Effector memory CD4-positive, alpha-beta T cell (primary cell): ENCODE measurements at places on chromosomes 3 and 15.

DNA sequence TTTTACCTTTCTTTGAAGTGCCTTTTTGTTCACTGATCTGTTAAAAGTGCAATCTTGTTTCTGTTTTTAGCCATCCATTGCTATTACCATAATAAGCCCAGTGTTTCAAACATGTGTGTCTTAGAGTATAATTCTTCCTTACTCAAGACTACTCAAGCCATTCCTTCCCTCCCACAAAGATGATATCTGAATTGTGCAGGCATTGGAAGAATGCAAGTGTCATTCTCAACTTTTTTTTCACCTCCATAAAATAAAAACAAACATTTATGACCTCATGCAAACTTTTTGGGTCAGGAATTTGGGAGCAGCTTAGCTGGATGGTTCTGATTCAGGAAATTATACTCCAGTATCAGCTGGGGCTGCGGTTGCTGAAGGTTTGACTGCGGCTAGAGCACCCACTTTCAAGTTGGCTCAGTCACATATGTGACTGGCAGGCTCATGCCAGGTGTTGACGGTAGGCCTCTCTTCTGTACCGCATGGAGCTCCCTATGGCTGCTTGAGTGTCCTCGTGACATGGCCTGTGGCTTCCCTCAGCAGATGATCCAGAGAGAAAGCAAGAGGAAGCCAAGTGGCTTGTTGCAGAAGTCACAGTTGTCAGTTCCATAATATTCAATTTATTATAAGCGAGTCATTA lies 490.8 kb downstream of the CNTN4 start:
- no peaks in the 10 kb centered on the region for H3K27me3 ChIP-seq
- H3K27ac ChIP-seq: no peak overlapping the region
- no peak for DNase-seq

DNA sequence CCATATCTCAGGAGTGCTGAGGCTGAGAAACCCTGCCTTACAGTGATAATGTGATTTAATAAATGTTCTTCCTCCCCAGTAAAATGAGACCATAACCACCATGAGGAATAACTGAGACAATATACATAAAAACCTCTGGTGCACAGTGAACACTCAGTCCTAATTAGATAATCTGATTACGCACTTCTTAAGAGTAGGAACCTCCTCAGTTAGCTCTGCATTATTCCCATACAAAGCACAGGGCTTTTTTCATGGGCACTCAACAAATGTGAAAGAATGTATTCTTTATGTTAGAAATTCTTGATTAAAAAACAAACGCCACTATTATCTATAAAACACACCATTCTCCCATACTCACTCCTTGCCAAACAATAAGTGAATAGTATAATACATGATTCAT lies 97.0 kb downstream of the TNIK start:
- no peak overlapping the region for H3K27ac ChIP-seq
- peaks cover 6% of the 10 kb centered on the region for H3K36me3 ChIP-seq
- no peaks in the 10 kb centered on the region for H3K4me1 ChIP-seq
- no peak overlapping the region for H3K4me3 ChIP-seq

- no peak overlapping the region for H3K4me3 ChIP-seq
- H3K27ac ChIP-seq: no peak overlapping the region
- no peak for DNase-seq
- H3K27me3 ChIP-seq: no peaks in the 10 kb centered on the region
- H3K36me3 ChIP-seq: no peaks in the 10 kb centered on the region
Measured at GRCh38 chr3:162538491-162538890, 1041.9 kb downstream of the OTOL1 start.

DNA sequence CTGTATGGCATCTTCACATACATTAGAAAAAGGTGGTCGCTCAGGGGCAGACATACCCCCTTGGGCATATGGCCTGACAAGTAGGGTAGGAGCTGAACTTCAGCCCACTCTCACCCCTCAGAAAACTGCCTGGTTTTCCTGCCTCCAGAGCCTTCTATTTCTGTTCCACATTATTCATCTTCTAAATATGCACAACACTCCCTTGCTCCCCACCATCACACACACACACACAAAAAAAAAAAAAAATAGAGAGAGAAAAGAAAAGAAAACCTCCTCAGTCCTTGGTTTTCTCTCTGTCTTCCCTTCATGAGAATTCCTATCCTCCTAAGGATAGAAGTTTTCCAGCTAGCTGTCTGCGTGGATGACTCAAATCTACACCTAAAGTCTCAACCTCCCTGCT lies 5.6 kb upstream of the ROPN1 start:
- H3K27me3 ChIP-seq: no peaks in the 10 kb centered on the region
- DNase-seq: no peak
- no peaks in the 10 kb centered on the region for H3K36me3 ChIP-seq
- H3K4me1 ChIP-seq: no peaks in the 10 kb centered on the region
- H3K4me3 ChIP-seq: no peak overlapping the region
- H3K27ac ChIP-seq: no peak overlapping the region

DNA sequence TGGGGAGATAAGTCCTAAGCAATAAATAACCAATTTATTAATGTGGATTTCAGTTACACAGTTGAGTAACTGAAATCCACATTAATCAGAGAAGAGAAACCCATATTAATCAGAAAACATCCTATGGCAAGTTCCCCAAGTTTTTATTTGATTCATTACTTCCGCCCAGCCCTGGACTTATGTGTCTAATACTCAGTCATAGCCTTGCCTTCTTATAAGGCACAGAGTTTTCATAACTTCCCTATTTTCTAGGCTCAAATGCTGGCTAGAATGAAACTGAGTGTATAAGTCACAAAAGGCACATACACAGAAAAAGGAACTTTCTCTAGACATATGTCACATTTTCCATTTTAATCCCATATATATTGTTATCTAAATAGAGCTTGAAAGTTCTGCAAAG lies 28.8 kb downstream of the CD47 start:
- H3K36me3 ChIP-seq: peaks cover 49% of the 10 kb centered on the region
- no peaks in the 10 kb centered on the region for H3K4me1 ChIP-seq
- no peaks in the 10 kb centered on the region for H3K27me3 ChIP-seq

DNA sequence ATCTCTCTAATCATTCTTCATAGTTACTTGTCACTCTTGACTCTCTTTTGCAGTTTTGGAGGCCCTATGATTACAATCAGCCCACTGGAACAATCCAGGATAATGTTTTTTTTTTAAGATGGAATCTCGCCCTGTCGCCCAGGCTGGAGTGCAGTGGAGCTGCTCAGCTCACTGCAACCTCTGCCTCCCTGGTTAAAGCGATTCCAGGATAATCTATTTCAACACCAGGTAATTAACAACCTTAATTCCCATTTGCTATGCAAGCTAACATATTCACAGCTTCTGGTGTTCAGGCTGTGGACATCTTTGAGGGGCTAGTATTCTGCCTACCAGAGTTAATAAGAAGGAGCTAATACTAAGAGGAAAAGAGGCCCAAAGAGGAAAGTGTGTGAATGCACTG lies 1.1 kb upstream of the BLOC1S6 start:
- no peaks in the 10 kb centered on the region for H3K36me3 ChIP-seq
- no peaks in the 10 kb centered on the region for H3K27me3 ChIP-seq
- peaks cover 26% of the 10 kb centered on the region for H3K4me1 ChIP-seq
- H3K27ac ChIP-seq: peak overlapping the region; percentile 99

GRCh38 chr3:27666708-27667107 lies 55.4 kb downstream of the EOMES start:
- no peaks in the 10 kb centered on the region for H3K27me3 ChIP-seq
- DNase-seq: no peak
- no peaks in the 10 kb centered on the region for H3K4me1 ChIP-seq
- H3K36me3 ChIP-seq: no peaks in the 10 kb centered on the region

- H3K36me3 ChIP-seq: no peaks in the 10 kb centered on the region
- H3K4me3 ChIP-seq: no peak overlapping the region
- H3K27ac ChIP-seq: no peak overlapping the region
- H3K4me1 ChIP-seq: no peaks in the 10 kb centered on the region
- H3K27me3 ChIP-seq: no peaks in the 10 kb centered on the region
- no peak for DNase-seq
Measured at GRCh38 chr15:54026258-54026657, 48.0 kb downstream of the UNC13C start.

- no peak overlapping the region for H3K27ac ChIP-seq
- DNase-seq: no peak
- peaks cover 3% of the 10 kb centered on the region for H3K27me3 ChIP-seq
- H3K4me3 ChIP-seq: no peak overlapping the region
- H3K4me1 ChIP-seq: no peaks in the 10 kb centered on the region
Measured at GRCh38 chr15:43237842-43238470, 17.1 kb upstream of the EPB42 start.

DNA sequence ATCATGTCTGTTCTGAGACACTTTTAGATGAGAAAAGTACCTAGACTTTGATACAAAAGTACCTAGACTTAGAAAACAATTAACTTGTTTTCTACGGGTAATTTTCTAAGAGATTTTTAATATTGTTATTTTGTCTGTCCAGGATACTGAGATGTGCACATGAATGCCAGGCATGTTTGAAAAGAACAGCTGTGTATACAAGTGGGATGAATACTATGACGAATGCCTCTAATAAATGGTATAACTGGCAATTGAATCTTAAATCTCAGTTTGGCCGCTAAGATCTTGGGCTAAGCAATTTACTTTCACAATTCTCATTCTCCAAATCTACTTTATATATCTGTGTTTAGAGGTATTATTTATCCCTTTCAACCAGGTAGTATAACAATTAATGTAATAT lies 207.4 kb downstream of the CBLB start:
- H3K4me3 ChIP-seq: no peak overlapping the region
- no peaks in the 10 kb centered on the region for H3K27me3 ChIP-seq
- H3K4me1 ChIP-seq: no peaks in the 10 kb centered on the region
- no peak for DNase-seq
- H3K36me3 ChIP-seq: peaks cover 12% of the 10 kb centered on the region
- no peak overlapping the region for H3K27ac ChIP-seq

DNA sequence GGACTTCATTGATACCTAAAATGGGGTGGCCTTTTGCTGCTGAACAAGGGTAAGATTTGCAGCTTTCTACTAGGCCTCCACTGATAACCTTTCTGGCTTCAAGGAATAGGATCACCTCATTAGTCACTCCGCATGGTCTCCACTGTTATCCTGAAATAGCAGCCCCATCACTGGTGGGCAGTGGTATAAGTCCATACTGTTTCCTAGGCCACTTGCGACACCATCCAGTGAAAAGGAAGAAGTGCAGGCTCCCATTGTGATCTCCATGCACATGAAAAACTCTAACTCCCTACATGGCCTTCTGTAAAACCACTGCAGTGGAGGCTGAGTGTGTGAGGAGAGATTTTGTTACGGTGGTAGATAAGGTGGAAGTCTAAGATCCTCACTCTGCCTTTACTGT lies 1455.9 kb downstream of the SI start:
- no peaks in the 10 kb centered on the region for H3K27me3 ChIP-seq
- no peaks in the 10 kb centered on the region for H3K4me1 ChIP-seq
- no peak overlapping the region for H3K27ac ChIP-seq
- H3K4me3 ChIP-seq: no peak overlapping the region
- no peak for DNase-seq
- no peaks in the 10 kb centered on the region for H3K36me3 ChIP-seq

DNA sequence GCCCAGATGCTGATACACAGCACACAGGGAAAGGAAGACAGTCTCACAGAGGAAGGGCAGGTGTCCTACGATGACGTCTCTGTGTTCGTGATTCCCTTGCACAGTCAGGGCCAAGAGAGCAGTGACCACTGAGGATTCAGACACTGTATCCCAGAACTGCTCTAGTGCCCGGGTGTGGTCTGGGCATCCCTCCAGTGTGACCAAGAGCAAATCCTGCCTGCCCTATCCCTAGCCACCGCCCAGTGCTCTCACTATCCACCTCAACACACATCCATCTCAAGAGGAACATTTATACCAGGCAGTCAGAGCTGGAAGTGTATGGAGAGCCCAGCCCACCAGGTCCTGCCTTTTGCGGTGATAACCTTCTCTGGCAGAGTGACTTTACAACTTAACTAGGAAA lies 4.1 kb downstream of the PPM1M start:
- H3K4me3 ChIP-seq: no peak overlapping the region
- H3K27ac ChIP-seq: peak overlapping the region; percentile 54
- H3K27me3 ChIP-seq: no peaks in the 10 kb centered on the region
- no peak for DNase-seq

- H3K4me1 ChIP-seq: no peaks in the 10 kb centered on the region
- no peak overlapping the region for H3K27ac ChIP-seq
- H3K4me3 ChIP-seq: no peak overlapping the region
Measured at GRCh38 chr3:36494461-36495109, 114.3 kb downstream of the STAC start.

- no peak overlapping the region for H3K27ac ChIP-seq
- H3K4me3 ChIP-seq: no peak overlapping the region
- no peaks in the 10 kb centered on the region for H3K4me1 ChIP-seq
- no peak for DNase-seq
- no peaks in the 10 kb centered on the region for H3K36me3 ChIP-seq
- H3K27me3 ChIP-seq: no peaks in the 10 kb centered on the region
Measured at GRCh38 chr3:66338927-66339326, 118.1 kb downstream of the SLC25A26 start.

DNA sequence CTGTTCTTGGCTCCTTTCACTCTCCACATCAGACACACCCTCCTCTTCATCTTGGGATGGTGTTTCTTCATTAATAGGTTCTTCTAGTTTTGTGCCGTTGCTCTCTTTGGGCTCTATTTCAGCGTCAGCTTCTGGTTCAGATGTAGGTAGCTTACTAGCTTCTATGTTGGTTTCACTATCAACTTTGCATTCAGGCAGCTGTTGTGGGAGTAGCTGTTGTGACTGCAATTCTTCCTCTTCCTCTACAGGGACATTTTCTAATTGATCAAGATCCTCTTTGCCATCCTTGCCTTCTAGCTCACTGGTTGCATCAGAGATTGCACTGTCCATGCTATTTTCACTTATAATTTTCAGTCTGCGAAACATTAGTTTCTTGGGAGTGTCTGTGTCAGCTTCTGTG lies 80.1 kb downstream of the SETD2 start:
- no peaks in the 10 kb centered on the region for H3K4me1 ChIP-seq
- no peaks in the 10 kb centered on the region for H3K27me3 ChIP-seq
- H3K27ac ChIP-seq: no peak overlapping the region
- DNase-seq: no peak
